NCI-H1694 treated with DMSO at 0.1 percent for 48 hours (cell line): ENCODE measurements at places on chromosomes 1 and 21.

- DNase-seq, result no peak
These were observed at the start of gene ZNF593OS for GRCh38 chr1:26171084-26172072. Gene ZNF593OS (minus strand): TSS chr1:26171832. CDS start chr1:26171661, 171 bp downstream.

DNA sequence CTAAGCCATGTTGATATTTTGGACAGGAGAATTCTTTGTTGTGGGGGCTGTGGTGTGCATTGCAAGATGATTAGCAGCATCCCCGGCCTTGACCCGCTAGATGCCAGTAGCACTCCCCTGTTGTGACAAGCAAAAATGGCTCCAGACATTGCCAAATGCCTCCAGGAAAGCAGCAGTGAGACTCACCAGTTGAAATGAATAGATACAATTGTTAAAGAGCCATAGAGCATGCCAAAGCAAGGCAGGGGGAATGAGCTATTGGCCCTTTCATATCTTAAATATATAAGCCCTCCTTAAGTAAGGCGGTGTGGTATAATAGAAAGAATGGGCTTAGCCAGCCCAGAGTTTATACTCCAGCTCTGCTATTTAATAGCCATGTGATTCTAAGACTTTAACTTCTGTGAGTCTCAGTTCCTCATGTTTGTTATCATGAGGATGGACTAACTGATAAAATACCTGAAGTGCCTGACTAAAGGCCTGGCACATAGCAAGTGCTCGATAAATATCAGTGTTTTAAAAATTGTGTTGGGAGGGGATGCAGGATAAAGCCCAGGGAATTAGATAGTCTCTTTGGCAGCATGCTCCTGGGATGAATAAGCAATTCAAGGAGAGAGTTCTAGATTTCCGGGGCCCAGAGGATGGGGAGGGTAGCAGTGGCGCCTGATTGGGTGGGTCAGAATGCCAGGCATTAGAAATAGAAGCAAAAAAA, 21.1 kb upstream of the RGS4 start:
- DNase-seq, result no peak

DNA sequence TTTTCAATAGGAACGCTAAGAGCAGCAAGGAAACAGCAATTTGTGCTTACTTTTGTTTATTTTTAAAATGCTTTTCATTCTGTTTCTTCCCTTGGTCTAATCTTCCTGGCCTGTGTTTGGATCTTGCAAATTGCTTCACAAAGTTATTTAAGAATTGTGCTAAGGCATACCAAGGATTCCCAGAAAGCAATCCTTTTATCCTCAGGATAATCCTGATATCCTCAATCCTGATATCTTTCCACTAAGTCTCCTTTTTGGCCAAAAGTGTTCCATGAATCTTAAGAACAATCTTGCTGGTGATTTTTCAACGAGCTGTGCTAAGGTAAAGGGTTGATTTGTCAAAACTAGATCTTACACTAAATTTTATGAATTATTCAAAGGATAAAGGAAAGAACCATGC, 1577.9 kb downstream of the PLA2G4A start:
- DNase-seq, result no peak

- peak; percentile 9 for DNase-seq
These were observed 31.1 kb upstream of the MTF1 start for GRCh38 chr1:37890378-37891014.

- DNase-seq, result no peak
These were observed 124.0 kb downstream of the KCNH1 start for GRCh38 chr1:211009944-211010343.

DNA sequence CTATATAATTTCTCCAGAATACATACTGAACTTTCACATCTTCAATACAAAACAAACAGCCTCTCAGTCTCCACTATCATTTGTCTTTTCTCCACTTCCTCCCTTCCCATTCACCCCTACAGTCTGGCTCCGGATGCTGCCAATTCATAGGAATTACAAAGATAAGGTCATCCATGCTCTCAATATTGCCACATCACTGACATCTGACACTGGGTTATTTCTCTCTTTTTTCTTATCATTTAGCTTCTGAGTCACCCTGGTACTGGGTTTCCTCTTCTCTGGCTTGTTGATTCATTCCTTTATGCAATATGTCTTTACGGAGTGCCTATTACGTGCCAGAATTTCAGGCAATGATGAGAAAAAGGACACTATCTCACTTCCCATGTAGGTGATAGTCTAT, 3.1 kb upstream of the SH3BP5L start:
- no peak for DNase-seq

- no peak for DNase-seq
These were observed 102.0 kb upstream of the SGIP1 start for GRCh38 chr1:66431999-66432398.

DNA sequence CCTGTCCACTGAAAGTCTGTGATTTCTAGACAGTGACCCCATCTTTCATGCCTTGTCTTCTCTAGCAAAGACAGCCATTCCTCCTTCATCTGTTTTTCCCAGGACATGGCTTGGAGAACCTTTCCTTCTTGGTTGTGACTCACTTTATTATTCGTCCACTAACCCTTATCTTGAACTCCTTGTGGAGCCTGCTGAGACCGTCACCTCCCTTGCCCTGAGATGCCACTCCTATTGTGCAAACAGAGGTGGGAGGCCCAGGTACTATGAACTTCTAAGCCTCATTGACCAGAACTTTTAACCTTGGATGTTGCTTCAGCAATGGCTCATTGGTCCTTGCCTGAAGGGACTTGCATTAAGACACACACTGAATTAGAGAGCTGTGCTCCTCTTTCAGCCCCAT, 117.5 kb downstream of the FOXD2 start:
- DNase-seq, result no peak

DNA sequence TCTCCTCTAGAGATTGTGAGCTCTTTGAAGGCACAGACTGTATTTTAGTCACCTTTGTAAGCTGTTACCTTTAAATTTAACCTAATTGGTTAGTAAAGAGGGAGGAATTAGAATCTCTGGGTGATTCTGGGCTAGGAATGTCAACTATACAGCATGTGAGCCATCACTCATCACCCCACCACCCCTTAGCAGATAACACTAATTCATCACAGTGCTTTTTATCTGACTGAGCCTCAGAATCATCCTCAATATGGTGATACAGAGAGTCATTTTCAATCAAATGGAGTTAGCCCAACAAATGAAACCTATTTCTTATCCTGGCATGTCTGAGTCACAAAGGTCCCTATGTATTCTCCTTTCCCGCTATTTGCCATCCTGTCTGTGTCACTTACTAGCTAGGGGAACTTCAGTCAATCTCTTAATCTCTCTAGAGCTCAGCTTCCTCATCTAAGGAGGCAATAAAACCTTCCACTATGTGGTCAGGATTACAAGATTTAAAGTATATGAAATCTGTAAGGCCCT, 13.3 kb downstream of the KCNJ10 start:
- DNase-seq, result no peak

DNA sequence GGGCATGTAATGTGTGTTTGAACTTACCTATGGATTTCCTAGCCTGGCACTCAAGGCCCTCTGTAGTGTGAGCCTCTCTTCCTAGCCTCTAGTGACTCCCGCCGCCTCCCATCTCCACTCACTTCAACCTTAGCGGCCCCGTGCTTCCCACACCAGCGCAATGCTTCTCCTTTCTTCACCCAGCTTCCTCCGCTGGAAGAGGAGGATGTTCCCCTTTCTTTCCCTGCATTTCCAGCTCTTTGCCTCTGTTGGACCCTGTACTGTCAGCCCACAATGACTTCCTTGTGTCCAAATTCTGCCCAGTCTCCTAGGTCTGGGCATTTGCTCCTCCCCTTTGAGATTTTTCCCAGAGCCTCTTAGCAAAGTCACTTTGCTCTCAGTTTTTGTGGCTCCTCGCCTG, 138.1 kb upstream of the IRF2BP2 start:
- no peak for DNase-seq

GRCh38 chr1:248373761-248374160, 1.8 kb upstream of the OR2T6 start:
- DNase-seq, result no peak

- DNase-seq, result no peak
These were observed 21.8 kb downstream of the PSMB2 start for GRCh38 chr1:35619237-35620121.

GRCh38 chr1:45492691-45493090, 1.7 kb upstream of the TESK2 start:
- DNase-seq, result no peak

GRCh38 chr1:8359617-8360481, 41.9 kb downstream of the SLC45A1 start:
- DNase-seq, result no peak

DNA sequence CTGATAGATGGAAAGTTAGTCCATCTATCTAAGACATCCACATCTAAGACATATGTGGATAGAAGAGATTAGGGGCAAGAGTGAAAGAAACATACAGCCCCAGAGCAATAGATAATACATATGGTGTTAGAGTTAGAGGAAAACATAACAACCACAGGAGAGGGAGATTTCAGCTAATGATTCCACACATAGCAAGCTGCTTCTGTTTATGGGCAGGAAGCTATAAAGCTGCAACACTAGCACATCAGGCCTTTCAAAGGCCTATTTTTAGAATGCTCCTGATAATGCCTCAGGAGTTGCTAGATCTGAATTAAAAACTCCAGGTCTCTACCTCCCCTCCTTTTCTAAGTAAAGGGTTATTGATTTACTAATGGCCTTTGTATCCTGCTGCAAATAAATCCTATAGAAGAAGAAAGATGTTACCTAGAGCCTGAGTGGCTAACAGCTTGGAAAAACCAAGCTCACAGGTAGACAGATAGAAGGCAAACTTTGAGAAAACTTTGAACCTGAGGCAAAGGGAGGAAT, 36.1 kb downstream of the BRINP2 start:
- no peak for DNase-seq
